ENCODE measurements at places on chromosomes 4 and X.

- no peak for DNase-seq
Measured at GRCh38 chr4:41822325-41822724, 73.8 kb upstream of the PHOX2B start.

DNA sequence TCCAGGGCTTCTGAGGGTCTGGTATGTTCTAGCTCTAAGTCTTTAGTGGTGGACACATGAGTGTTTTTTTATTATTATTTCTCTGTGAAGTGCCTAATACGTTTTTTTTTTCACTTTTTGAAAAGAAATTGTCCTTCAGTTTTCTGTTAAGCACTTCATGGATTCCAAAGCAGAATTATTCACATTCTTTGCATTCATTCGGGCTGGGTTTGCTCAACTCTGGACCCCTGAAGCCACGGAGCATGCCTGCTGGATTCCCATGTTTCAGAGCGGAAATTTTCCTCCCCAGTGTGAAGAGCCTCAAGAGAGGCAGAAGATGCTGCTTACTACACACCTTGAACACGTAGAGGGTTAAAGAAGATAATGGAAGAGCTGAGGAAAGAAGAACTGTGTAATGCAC is 107.5 kb downstream of the EGF start:
- DNase-seq: no peak

DNA sequence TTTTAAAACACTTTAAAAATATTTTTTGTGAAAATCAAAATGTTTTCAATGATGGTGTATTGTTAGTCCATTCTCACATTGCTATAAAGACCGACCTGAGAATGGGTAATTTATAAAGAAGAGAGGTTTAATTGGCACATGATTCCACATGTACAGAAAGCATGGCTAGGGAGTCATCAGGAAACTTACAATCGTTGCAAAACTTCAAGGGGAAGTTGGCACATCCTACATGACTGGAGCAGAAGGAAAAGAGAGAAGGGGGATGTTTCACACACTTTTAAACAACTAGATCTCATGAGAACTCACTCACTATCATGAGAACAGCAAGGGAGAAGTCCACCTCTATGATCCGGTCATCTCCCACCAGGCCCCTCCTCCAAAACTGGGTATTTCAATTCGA is 110.7 kb downstream of the TMEM47 start:
- DNase-seq: no peak

DNA sequence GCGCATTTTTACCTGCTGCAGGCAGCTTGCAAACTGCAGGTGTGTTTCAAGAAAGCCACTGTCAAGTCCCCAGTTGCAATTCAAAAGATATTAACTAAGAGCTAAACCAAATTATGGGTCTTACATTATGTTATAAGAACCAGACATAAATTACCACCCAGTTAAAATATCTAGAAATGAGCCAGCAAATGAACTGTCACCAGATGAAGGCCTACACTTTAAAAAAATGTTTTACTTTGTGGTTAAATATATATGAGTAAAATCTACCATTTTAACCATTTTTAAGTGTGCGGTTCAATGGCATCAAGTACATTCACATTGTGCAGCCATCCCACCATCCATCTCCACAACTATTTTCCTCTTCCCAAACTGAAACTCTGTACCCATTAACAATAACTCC is 32.0 kb upstream of the TMEM131L start:
- no peak for DNase-seq

DNA sequence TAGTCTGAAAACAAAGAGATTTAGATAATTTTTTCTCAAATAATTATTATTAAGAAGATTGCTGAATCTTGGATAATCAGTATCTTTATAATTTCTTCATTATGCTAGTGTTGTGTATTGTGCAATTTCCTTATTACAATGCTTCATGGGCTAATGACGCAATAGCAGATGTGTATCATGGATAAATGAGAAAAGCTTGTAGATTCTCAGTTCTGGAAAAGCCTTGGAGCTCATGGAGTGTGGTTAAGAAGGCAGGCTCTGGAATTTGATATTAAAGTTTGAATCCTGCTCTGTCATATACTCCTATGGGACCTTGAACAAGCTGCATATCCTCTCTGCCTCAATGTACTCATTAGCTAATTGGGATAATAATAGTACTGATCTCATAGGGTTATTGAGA is 18.9 kb upstream of the CXCL8 start:
- DNase-seq: no peak

DNA sequence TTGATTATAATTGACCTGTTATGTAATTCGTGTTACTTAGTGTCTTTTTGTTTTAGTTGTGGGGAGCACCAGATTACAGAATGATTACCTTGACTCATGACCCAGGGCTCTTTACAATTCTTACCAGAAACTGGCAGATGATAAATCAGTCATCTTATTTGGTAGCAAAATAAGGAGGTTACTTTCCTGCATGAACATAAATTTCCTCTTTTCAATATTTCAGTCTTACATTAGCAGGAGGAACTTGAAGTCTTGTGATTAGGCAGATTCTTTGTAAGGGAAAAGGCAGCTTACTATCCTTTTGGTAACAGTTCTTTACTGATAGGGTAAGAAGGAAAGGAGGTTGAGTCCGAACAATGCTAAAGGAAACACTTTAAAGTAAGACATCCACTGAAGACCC is 26.0 kb upstream of the SLC25A5 start:
- no peak for DNase-seq

GRCh38 chr4:100938698-100939097 is 408.6 kb downstream of the PPP3CA start:
- no peak for DNase-seq

DNA sequence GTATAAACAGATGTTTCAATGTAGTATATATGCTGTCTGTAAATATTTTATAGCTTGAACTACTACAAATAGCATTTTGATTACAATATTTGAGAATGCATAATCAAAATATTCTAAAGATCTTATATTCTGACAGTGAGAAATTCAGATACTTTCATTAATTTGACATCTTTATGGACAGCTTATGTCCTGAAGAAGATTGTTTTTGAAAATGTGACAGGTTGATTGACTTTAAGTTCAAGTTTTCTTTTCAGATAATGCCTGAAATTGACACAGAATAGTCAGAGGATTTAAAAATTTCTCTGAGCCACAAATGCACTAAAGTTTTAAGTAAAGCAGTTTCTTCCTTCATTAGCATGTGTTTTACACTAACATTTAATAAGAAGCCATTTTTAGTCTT is 799.8 kb downstream of the CCSER1 start:
- DNase-seq: no peak

DNA sequence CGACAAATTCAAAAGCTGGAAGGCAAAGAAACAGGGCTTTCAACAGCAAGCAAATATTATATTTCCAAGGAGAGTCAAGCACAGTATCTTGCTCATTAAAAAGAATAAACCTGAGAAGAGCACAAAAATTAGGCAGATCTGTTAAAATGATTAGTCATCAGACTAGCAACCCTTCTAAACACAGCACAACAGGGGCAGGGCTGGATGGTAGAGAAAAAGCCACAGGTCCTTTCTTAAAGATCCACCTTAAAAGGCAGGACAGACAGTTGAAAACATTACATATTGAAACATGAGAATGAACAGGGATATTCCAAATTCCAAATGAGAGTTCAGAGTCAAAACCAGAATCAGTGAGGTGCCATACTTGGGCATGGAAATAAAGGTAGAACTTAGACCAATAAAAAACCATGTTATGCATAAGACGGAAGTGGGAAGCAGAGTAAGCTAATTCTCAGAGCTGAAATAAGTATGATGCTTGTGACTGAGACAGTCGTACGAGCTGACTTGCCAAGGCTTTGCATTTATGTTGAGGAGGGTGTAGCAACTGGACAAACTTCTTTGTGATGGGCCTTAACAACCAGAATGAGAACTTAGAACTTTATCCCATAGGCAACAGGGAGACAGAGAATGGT is 126.9 kb upstream of the FAM9B start:
- DNase-seq: no peak

DNA sequence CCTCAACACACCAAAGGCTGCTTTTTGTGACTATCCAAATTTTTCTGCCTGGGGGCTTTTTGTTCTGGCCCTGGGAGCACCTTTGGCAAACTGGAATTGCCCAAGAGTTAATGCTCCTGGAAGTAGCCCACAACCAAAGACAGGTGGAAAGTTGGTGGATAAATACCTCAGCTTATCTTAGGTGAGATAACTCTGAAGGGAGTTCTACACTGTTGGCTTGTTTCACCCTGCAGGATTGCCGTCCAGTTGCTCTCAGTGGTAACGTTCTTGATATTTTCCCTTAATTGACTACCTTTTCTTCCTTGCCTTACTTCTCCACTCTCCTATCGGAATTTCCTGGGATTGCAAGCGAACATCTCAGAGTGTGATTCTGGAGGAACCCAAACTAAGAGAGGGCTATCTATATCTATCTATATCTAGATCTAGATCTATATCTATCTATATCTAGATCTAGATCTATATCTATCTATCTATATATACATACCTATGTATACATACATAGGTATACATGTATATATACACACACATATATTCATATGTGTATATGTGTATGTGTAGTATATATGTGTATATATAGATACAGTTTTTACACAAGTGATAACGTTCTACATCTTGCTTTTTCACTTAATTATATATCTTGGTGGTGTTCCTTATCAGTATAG is 82.6 kb upstream of the DHX15 start:
- DNase-seq: no peak

GRCh38 chr4:143599827-143600226 is 86.3 kb downstream of the SMARCA5 start:
- DNase-seq: no peak

GRCh38 chr4:148216321-148216720 is 225.9 kb downstream of the NR3C2 start:
- DNase-seq: no peak

- no peak for DNase-seq
Measured at GRCh38 chr4:55673424-55673823, 37.3 kb upstream of the NMU start.

DNA sequence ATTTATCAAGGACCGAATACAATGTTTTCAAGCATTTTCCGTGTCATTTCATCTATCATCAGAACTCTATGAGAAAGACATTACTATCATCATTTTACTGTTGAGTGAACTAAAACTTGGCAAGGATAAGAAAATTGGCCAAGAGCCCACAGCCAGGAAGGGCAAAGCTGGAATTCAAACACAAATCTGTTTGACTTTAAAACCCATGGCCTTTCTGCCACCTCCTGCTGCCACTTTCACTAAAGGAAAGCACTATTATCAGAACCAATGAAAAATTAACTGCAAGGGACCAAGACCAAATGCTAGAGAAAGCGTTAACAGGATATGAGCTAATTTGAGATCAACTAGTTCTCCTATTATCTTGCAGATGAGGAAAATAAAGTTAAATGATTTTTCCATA is 2759.2 kb downstream of the ARAP2 start:
- no peak for DNase-seq

GRCh38 chrX:116493271-116493670 is 30.5 kb upstream of the CT83 start:
- no peak for DNase-seq

GRCh38 chrX:149221230-149221629 is 283.9 kb downstream of the IDS start:
- DNase-seq: no peak

GRCh38 chr4:20356565-20356964 is 104.9 kb downstream of the SLIT2 start:
- DNase-seq: no peak

- DNase-seq: no peak
Measured at GRCh38 chr4:153013202-153013977, 77.3 kb downstream of the FHDC1 start.

DNA sequence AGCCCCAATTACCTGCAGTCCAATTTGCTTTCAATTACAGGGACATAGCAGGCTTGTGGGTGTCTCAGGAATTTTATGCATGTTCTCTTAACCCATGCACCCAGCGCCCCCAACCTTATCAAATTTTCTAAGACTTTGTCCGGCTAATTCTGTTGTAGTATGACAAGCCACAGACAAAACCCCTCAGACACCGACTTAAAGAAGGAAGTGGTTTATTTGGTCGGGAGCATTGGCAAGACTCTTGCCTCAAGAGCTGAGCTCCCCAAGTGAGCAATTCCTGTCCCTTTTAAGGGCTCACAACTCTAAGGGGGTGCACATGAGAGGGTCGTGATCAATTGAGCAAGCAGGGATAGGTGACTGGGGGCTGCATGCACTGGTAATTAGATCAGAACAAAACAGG is 28.7 kb upstream of the IL9R start:
- no peak for DNase-seq

- DNase-seq: no peak
Measured at GRCh38 chrX:69179380-69179911, 14.2 kb upstream of the PJA1 start.

DNA sequence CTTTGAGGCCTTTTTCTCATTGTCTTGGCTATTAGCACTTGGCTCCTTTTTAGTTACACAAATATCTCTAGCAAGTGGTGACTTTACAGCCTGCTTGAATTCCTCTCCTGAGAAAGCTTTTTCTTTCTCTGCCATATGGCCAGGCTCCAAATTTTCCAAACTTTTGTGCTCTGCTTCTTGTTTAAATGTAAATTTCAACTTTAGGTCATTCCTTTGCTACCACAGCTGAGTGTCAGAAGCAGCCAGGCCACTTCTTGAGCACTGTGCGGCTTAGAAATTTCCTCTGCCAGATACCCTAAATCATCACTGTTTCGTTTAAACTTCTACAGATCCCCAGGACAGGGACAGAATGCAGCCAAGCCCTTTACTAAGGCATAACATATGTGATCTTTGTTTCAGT is 222.4 kb downstream of the FBXO8 start:
- no peak for DNase-seq

DNA sequence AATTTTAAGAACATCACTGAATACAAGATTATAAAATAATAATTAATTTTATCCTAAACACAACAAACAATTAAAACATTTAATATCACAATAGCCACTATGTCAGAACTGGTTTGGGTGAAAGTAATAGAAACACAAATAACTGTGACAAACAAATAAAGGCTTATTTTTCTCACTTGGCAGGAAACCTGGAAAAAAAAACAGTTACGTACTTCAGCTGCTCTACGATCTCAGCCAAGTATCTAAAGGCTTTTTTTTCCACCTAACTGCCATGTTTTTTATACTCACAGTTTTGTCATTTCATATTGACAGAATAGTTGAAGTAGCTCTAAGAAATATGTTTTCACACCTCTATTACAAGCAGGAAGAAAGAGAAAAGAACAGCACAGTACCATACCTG is 284.8 kb upstream of the INTU start:
- no peak for DNase-seq

- no peak for DNase-seq
Measured at GRCh38 chr4:47816748-47817147, 21.1 kb downstream of the CORIN start.

GRCh38 chr4:95548738-95549245 is at the start of gene UNC5C:
UNC5C (minus strand) TSS chr4:95548973.
- DNase-seq: no peak

All from memory B cell (primary cell).